ENCODE measurements at places on chromosomes 13 and 19.

DNA sequence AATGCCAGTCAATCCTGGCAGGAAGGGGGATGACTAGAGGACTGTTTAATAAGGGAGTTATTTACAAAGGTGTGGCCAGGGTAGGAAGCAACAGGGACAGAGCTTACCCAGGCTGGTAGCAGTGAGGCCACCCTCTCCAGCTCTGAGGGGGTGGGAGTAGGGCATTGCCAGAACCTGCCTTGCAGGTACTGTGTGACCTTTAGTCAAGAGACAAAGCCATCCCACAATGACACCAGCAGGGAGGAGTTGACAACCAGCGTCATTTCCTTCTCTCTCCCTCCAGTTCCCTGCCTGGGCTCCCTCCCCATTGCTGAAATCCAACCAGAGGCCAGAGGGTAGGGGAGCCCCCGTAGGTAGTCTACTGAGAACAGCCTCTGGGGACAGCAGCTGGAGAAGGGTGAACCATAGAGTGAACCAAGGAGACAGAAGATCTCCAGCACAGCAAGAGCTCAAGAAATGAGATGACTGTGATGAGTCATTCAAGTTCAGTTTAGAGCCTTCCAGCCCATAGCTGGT is 33.3 kb upstream of the SPATA13 start:
- DNase-seq = no peak

DNA sequence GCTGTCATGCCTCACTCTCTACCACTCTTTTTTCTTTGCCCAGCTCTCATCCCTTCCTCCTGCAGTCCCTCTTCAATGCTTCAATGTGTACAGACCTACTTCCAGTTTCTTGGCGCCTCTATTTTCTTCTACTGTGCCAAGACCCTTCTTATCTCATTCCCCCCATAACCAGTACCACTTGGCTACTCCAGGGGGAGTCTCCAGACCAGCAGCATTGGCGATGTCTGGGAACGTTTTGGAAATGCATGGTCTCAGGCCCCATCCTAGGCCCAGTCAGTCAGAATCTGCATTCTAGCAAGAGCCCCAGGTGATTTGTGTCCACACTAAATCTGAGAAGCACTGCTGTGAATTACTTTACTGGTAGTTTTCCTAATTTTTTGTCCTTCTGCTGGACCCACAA is 198.2 kb downstream of the SLC7A1 start:
- no peak for DNase-seq

DNA sequence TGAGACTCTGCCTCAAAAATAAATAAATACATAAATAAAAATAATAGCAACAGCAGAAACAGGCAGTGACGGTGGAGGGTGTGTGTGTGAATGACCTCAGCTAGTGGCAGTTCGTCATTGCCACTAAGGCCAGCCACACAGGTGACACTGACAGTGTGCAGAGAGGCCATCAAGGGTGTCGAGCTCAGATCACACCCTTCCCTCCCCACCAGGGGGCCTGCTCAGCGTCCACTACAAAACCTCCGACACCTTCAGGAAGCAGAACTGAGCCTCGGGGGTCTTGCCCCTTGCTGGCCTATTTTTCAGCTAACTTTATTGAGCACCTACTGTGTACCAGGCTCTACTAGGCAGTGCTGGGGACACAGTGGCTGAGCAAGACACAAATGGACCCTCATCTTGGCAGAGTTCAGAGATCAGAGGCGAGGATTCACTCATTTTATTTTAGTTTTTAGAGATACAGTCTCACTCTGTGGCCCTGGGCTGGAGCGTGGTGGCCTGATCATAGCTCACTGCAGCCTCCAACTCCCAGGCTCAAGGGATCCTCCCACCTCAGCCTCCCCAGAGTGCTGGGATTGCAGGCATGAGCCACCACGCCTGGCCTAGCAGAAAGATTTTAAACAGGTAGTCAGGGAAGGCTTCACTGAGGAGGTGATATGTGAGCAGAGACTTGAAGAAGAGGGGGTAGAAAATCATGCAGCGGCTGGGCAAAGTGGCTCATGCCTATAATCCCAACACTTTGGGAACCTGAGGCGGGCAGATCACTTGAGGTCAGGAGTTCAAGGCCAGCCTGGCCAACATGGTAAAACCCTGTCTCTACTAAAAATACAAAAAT is 30.3 kb upstream of the SEMA6B start:
- DNase-seq = no peak

DNA sequence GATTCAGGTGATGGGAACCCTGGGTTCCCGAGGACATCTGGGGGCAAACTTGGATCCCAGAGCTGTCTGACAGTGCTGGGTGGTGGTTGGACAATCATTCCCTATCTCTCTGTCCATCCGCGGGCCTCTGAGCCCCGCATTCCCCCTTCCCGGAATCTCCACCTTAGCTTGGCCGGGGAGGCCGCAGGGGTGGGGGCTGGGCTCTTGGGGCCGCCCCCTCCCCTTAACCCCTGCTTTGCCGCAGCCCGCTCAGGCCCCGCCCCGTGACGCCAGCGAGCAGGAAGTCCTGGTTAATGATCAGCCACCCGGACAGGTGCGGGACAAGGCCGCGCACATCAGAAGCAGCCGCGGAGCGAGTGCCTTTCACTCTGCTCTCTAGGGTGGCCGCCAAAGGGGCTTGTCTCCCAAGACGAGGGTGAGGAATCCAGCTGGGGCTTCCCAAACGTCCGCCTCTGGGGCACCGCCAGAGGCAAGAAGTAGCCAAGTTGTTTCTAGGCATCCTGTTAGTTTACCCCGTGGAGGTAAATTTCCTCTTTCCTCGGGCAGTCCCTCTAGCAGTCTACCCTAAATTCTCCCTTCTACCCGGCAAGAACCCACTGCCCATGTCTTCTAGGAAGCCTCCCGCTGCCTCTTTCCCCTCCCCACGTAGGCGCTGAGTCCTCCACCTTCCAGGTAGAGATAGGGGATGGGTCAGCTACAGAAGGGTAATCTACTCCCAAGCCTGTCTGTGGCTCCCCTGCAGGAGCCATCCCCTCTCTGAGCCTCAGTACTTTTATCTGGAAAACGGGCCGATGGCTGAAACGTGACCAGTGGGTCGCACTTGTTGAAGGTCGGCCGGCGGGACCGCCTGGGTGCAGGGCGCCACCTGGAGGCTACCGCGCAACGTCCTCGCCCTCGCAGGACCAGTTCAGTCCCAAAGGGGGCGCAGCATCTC is 3.0 kb downstream of the IRF2BP1 start:
- DNase-seq = peak; percentile 81

- DNase-seq = no peak
Measured at GRCh38 chr19:30685426-30686000, 313.3 kb downstream of the ZNF536 start.

- no peak for DNase-seq
Measured at GRCh38 chr19:16003391-16003790, 54.6 kb downstream of the OR10H4 start.

GRCh38 chr13:26019881-26020870 is 31.6 kb downstream of the SHISA2 start:
- peak; percentile 85 for DNase-seq

- no peak for DNase-seq
Measured at GRCh38 chr19:28500982-28501630, 711.8 kb downstream of the UQCRFS1 start.

- DNase-seq = no peak
Measured at GRCh38 chr19:47754206-47755064, 9.1 kb downstream of the NOP53 start.

- DNase-seq = no peak
Measured at GRCh38 chr13:105050686-105051085, 1484.8 kb downstream of the EFNB2 start.
